LoVo (cell line): ENCODE measurements at places on chromosomes 3 and 15.

DNA sequence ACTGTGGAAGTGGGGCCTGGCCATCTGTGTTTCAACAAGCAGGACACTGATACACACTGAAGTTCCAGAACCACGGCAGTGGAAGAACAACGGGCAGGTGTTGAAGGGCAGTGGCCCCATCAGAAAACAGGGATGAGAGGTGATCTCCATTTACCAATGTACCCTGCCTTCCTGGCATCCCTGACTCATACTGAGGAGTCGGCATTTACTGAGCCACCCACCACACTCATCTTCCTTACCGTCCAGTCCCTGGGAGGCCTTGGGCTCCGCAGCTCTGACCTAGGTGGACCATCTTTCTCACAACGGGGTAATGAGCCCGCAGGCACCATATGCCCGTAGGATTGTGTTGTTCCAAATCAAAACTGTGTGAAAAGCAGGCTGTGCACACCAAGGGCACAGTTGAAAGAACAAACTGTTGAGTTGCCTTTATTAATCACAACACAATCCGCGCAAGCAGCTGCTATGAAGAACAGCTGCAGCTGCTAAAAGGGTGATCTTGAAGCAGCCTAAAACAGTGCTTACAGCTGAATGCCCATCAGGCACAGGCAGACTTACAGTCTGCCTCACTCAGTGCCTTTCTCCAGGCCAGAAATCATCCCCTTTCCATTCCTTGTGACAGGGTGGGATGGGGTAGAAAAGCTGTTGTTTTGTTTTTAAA, 12.9 kb downstream of the MB21D2 start:
- DNase-seq = no peak

GRCh38 chr15:76184650-76185035, 124.9 kb downstream of the TMEM266 start:
- DNase-seq = no peak

- DNase-seq = no peak
These were observed 212.5 kb downstream of the FMN1 start for GRCh38 chr15:32982001-32982400.

DNA sequence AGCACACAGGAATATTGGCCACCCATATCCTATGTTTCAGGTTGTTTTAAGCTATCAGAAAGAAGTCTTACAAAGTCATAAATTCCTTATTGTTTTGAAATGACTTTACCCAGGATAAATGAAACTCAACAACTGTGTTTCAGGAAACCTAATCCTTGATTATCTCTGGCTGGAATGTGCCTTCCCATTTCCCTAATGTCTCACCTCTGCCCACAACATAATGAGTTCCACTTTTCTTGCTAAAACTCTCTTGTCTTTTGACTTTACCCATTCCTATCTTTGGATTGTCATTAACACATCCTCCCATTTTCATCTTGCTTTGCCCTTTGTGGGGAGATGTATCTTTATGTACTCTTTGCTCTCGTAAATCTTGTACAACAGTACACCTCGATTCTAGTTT, 200.0 kb upstream of the DNAJC19 start:
- no peak for DNase-seq

DNA sequence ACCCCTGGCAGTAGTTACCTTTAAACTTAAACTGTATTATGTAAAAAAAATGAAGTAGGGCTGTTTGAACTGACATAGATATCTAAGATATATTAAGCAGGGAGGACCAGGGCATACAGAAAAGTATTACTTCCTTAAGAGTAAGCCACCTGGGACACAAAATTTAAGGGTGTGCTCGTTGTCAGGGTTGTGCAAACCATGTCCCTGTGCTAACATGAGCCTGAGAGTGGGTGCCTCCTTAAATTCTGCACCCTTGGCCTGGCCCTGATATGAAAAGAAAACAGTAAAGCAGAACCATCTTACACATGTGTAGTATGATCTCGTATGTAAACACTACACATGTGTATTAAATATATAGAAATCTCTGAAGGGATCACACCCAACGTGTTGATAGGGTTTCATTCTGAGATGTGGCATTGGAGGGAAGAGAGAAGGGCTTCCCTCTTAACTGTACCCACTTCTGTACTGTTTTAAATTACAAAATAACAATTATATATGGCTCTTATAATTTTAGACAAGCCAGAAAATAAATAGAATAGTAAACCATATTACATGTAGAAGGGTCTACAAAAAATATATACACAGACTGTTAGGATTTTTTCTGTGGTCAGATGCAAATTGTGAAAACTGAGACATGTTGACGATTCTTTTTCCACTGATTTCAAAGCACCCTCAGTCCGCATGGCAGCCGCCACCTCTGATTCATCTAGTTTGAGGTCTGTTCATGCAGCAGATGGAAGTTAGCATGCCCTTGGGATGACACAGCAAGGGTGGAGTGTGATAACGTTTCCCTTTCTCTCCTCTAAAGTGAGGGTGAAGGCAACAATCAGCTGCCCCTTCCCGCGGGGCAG, 400.8 kb upstream of the PROK2 start:
- no peak for DNase-seq

DNA sequence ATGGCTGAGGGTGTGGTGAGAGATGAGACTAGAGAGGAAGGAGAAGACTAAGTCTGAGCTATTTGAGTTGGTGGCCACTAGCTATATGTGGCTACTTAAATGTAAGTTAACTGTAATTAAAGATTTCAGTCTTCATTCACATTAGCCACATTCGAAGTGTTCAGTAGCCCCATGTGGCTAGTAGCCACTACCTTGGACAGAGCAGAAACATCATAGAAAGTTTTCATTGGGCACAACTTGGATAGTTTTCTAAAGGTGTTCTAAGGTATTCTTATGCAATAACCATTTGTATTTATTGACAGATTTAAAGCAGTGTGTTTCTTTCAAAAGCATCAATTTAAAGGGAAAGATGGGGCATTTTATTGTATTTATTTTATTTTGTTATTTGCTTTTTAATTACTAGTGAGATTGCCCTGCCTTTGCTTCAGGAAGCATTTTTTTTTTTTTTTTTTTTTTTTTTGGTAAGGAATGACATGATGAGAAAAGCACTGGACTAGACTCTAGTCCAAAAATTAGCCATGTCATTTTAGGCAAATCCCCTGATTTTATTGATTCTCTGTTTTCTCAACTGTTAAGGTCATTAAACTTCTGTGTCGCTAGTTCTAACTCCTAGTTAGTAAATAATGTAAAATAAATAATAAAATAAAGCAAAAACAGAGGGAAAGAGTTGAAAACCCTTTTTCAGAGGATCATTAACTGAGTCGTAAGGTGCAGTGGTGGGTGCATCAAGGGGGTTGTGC, 153.0 kb upstream of the ROBO2 start:
- DNase-seq = no peak

DNA sequence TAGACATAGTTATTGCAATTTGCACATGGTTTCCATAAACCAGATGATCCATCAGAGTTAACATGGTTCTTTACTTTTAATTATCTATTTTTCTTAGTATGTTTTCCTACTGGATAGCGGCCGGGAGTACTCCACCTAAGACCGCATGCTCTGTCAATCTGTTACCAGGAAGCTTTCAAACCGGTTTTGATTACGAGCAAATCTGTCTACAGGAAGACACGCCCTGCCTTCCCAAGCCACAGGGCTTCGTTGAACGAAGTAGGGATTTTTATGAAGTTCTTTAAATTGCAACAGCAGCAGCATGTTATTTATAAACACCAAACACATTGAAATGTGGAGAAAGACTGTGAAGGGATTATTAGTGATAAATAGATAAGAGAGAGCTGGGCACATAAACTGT, 283.3 kb upstream of the ROBO2 start:
- DNase-seq = peak; percentile 39

GRCh38 chr3:149199474-149199873, 22.2 kb downstream of the CP start:
- DNase-seq = no peak

GRCh38 chr15:85579957-85580694, 199.7 kb downstream of the AKAP13 start:
- no peak for DNase-seq

- no peak for DNase-seq
These were observed 23.9 kb upstream of the MOBP start for GRCh38 chr3:39443530-39443929.

DNA sequence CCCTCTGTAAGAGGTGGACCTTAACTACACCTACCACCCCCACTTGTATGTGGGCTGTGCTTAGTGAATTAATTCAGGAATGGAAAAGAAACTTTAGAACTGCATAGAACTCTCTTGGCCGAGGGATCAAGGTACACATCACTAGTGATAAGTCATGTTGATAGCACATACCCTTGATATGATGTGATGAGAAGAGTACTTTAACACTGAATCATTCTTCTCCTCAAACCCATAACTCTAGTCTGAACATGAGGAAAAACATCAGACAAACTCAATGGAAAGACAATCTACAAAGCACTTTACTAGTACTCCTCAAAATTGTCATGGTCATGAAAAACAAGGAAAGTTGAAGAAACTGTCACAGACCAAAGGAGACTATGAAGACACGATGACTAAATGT, 87.6 kb downstream of the P2RY1 start:
- no peak for DNase-seq

GRCh38 chr3:13352621-13353131, 67.4 kb downstream of the NUP210 start:
- DNase-seq = no peak

DNA sequence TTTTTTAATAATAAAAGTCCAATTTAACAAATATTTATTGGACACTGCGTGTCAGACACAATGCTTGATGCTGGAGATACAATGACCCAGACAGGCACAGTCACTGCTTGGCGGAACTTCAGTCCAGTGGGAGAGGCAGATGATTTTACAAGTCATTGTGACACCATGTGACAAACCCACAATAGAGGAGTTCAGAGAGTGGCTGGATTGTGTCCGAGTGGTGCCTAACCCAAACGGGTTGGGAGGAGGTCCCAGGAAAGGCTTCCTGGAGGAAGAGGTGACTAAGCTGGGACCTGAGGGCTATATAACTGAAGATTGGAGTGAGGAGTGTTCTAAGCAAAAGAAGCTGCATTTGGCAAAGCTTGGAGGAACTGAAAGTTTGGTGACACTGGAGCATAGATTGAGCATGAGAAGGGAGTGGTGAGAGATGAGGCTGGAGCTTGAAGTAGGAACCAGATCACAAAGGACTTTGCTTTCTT, 41.4 kb downstream of the CRTC3 start:
- peak; percentile 73 for DNase-seq

GRCh38 chr15:50077651-50078050, 41.4 kb downstream of the ATP8B4 start:
- no peak for DNase-seq

DNA sequence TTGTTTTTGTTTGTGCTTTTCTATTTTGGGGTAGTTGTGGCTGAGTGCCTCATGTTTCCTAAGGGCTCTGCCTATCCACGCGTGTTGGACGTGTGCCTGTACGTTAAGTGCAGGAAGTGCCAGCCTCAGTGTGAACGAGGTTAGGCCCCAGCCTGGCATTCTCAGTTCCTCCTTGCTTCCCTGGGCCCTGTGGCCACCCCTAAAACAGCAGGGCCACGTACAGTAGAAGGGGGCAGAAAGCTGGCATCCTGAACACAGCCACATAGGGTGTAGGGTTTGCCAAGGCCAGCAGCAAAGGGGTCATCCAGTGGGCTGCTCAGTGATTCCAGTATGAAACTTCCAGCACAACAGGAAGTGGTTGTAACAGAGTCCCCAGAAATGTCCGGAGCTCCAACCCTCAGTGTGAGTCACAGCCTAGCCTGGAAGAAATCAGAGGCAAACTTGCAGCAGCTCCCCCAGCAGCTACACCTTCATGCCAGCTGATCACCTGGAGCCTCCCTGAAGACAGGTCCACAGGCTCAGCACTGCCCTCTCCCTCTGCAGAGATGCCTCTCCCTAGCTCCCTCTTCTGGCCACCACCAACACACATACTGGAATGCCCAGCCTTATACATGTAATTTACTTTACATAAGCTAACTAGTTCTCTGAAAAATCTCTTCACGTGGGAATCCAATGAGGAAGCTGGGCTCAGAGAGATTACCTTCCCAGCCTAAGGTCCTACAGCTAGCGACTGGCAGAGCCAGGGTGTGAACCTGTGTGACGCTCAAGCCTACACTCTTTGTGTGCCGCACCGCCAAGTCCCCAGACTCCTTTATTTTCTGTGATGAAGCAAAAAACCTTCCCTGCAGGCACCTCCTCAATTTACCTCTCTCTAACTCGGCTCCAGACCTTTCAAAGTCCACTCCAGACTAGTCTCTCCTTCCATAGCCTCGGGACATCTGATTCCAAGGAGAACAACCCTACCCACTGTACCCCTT, 26.6 kb downstream of the ILDR1 start:
- DNase-seq = peak; percentile 70

DNA sequence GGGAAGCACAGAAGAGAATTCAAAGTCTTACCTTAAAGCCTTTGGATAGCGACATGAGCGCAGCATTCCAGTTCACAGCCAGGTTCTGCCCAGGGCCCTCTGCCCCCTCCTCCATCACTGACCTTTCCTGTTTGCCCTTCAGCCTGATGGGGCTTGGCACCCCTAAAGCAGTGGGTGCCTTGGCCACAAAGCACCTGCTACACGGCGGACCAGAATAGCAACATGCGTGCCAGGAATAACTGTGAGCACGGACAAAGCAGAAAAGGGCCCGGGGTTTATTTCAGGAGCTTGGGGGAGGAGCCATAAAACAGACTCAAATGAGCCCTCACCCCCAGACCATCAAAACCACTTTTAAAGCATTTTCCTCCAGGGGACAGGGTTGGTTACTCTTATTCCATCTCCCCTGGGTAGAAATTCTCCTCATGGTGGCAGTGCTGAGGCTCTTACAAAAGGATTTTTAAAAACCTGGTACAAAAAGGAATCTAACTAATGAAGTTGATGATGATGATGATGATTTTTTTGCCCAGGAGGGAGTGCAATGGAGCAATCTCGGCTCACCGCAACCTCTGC, 135.4 kb downstream of the KLF13 start:
- DNase-seq = no peak

DNA sequence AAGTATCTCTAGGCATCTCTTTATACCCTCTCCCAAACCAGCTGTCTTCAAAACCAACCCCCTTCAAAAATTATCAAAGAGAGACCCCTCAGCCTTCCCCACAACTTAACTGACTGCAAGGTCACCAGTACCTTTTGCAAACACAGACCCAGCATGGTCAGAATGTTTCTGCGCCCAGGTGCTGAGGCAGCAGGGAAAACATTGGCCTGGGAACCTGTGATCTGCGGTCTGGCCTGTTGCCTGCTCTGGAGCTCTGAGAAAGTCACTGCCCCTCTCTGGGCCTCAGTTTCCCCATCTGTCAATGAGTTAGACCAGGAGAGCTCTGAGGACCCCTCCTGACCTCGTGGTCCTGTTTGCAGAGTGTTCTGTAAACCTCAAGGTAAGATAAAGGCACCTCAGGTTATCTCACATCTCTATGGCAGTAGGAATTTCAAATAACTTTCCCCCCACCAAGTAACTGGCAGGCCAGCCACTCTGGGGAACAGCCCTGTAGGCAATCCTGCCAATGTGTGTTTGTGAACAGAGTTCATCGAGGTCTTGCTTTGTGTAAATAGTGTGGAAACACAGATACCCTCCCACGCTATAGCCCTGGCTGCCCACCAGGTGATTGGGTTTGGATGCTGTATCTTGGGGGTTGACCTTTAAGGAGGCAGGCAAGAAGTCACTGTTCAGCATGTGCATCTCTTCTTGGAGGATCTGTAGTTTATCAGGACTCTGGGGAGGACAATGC, 50.0 kb upstream of the SMAD6 start:
- no peak for DNase-seq

- no peak for DNase-seq
These were observed 14.6 kb upstream of the RPS17 start for GRCh38 chr15:82554849-82555248.
